Stimulated activated CD4-positive, alpha-beta T cell treated with anti-CD3 and anti-CD28 coated beads, Interleukin-12 subunit alpha, Interleukin-12 subunit beta, amount 100 ng/mL, for 4 hours (primary cell): ENCODE measurements at places on chromosomes 16 and 17.

DNA sequence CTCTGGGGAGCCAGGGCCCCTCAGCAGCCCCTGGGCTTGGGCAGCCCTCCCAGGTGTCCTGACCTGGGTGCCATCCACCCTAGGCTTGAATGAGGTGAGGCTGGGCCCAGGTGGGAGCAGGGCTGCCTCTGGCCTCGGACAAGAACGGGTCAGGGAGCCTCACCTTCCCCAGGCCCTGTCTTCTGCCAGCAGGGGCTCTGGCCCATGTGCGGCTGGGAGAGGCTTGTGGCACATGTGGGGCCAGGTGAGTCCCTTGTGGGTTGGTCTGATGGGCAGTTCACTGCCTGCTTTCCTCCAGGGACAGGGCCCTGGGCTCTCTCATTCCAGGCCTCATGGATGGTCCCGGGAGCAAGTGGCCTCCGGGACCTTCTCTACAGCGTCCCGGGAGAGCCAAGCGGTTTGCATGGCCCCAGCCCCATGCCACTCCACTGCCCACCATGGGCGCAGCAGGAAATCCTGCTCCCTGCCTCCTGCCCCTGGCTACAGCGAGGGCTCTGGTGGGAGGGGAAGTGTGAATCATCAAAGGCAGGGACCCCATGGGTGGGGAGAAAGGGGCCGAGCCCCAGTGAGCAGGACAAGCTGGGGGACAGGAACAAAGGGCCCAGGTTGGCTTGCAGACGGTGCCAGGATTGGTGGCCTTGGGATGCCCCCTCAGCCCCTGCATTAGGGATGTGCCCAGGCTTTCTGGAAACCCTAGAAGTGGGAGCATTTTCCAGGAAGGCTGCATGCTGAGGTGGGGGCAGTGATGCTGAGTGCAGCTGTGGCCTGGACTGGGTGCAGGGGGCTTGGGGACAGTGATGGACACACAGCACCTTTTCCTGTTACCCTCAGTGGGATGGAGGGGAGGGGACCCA is 12.2 kb downstream of the VASN start:
- DNase-seq, result no peak

GRCh38 chr17:67559381-67559966 is 158.3 kb upstream of the NOL11 start:
- no peak for DNase-seq

DNA sequence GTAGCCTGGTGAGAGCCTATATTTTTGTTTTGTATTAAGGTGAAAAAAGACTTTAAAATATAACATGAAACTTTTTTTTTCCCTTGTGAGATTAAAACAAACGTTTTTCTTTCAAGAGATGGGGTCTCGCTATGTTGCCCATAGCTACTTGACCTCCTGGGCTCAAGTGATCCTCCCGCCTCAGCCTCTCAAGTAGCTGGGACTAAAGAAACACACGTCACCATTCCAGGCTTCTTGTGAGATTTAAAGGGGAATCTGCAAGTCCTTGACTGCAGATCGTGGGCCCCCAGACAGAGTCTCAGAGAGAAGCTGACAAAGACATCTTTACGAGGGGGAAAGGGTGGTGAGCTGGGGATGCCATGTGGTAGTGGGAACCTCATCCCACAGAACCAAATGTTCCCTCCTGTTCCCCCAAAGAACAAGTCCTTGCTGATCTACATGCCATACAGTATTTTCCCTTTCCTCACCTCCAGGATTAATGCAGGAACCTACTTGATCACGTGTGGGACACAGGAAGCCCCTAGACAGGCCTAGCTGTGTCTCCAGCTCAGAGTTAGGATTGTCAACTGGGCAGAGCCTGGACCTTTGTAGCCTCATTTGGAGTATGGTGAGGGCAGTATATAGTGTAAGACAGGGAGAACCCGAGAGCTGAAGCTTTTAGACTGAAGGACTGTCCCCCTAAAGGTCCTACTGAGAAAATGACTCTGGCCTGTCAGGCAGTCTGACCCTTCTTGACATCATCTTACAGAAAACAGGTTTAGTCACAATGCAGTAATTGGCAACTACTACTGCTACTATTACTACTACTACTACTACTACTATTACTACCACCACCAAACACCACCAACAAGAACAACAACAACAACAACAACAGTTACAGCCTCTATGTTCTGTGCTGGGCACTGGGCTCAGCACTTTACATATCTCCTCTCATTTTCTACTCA is 4.1 kb downstream of the MAP3K14 start:
- DNase-seq, result peak; percentile 22

- no peak for DNase-seq
These were observed 58.0 kb upstream of the CLEC18A start for GRCh38 chr16:69893106-69893505.

DNA sequence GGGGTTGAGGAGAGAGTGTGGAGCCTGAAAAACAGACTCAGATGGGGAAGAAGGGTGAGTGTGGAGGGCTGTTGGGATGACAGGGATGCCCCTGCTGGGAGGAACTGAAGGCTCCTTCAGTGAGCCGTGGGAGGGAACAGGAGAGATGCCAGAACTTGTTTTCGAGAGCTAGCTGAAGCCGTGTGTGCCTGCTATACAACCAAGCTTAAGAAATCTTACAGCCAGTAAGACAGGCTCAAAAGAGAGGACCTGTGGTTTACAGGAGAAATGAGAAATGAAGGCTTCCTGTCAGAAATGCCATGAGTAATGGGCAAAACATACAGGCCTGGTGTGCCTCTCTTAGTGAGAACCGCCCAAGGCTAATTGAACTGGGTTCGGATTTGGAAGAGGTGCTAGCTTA is 99.6 kb downstream of the SPACA3 start:
- DNase-seq, result no peak
